Heart right ventricle (tissue), 16 donors: ENCODE measurements at places on chromosomes 11 and 22. TPM values are rescaled to one million over a fixed set of nuclear protein-coding genes. Genes with fewer than 3 reads are reported as not detected.
A peak's percentile ranks its signal among the peaks of the same experiment; 100 is the strongest.

The RCOR2 gene
- total RNA-seq, result 6.3 TPM

GRCh38 chr11:116108161-116108560, 603.9 kb upstream of the CADM1 start:
- DNase-seq, result no peak

DNA sequence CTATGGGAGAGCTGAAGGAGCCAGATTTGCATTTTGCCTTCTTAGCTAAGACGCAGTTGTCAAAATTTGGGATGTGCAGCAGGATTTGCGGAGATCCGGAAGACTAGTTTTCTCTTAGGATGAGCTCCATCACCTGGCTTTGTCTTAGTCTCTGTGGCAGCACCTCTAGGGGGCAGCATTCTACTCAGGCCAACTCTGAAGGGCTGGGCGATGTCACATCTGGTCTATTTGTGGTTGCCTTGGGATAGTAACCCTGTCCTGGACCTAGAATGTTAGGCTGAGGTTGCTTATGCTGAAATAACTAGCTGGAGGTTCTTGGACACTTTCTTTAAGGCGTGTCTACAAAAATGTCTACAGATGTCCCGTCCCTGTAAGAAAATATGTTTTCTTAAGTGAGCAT, 116.2 kb downstream of the FAT3 start:
- DNase-seq, result no peak

The SLC25A18 gene
- total RNA-seq, result 1.3 TPM

The GSTT2B gene
- 14.3 TPM for total RNA-seq

DNA sequence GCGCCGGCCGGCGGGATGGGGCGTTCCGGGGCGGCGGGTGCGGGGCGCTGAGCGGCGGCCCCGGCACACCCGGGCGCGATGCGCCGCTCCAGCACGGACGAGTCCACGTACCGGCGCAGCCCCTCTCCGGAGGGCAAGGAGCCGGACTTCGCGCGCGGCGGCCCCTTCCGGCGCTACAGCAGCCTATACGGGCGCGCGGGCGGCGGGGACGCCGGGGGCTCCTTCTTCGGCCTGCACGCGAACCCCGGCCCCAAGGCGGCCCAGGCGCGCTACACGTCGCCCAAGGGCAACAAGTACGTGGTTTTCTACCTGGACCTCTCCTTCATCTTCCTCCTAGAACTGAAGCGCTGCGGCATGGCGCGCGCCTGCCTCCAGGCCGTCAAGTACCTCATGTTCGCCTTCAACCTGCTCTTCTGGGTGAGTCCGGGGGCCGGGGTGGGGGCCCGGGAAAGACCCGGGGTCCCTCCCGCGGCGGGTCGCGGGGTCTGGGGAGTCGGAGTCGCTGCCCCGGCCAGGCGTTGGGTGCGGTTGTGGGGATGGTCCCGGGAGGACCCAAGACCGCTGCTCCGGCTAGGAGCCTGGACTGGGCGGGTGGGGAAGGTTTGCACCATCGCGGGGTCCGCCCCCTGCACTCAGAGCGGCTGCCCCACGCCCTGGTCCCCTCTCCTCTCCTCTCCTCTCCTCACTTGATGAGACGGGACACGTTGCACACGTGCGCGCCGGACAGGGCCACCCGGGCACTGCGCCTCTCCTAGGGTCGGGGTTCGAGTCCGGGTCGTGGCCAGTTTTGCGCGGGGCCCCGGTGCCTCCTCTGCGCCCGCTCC, 7.5 kb downstream of the TSPAN4 start:
- DNase-seq, result no peak

DNA sequence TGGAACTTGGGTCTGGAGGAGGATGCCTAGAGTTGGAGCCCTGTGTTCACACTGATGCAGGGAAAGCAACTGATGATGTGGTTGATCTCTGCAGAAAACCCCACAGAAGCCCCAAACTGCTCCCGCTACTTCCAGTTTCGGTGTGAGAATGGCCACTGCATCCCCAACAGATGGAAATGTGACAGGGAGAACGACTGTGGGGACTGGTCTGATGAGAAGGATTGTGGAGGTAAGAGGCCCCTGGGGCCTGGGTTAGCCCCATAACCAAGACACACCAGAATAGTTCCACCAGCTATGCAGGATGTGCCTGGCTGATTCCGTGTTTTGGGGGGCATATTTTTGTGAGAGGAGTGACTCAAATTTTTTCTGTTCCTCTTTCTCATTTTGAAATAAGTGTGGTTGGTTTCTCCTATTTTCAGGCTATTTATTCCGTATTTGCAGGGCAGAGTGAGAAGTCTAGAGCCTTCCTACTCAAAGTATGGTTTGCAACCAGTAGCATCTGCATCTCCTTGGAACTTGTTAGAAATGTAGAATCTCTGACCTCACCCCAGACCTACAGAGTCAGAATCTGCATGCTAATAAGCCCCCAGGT, 137.3 kb upstream of the SORL1-AS1 start:
- no peak for DNase-seq

GRCh38 chr22:41987276-41987675, 11.3 kb upstream of the WBP2NL start:
- DNase-seq, result no peak

GRCh38 chr11:100888836-100889235, 201.7 kb downstream of the ARHGAP42 start:
- no peak for DNase-seq

The GRAP2 gene
- 0.42 TPM for total RNA-seq

- no peak for DNase-seq
These were observed 29.2 kb downstream of the ALG12 start for GRCh38 chr22:49889071-49889470.

- DNase-seq, result peak; percentile 59
These were observed 225.1 kb downstream of the MN1 start for GRCh38 chr22:27576413-27576812.

The CD6 gene
- total RNA-seq, result 0.34 TPM

GRCh38 chr22:46462726-46463371, 74.6 kb downstream of the CELSR1 start:
- DNase-seq, result no peak

DNA sequence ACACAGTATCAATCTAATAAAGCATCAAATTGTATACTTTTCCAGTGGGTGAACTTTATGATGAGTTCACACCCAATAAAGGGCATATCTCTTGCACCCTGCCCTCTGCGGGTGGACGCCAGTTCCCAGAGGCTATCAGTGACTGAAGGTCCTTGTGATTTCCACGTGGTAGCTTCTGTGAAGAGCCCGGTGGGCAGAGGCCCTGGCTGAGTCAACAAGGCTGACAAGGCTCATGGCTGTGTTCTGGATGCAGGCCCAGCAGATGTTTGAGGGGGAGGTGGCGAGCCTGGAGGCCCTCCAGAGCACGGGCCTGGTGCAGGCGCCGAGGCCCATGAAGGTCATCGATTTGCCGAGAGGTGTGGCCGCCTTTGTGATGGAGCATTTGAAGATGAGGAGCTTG, 71.4 kb downstream of the PIWIL3 start:
- peak; percentile 53 for DNase-seq

The SCGB1D2 gene
- total RNA-seq, result not detected

The SIK3 gene
- total RNA-seq, result 37.4 TPM

DNA sequence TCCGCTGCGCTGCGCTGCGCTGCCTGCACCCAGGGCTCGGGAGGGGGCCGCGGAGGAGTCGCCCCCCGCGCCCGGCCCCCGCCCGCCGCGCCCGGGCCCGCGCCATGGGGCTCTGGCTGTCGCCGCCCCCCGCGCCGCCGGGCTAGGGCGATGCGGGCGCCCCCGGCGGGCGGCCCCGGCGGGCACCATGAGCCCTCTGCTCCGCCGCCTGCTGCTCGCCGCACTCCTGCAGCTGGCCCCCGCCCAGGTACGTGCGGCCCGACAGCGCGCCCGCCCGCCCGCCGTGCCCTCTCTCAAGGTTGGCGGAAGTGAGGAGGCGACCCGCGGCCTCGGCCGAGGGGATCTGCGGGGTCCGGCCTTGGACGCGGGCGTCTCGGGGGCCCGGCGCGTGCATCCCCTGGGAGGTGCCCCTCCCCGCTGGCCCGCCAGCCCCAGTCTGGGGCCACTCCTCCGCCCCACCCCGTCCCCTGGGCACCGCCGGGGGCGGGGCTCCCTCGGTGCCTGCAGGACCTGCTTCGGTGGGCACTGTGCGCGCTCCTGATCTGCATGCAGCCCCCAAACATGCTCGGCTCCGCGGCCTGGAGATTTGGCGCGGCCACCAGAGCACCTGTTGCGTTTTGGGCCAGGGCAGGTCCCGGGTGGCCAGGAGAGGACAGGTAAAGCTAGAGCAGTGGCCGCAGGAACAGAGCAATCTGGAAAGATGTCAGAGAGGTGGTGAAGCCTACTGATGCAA, 429 bp downstream of the VEGFB start:
- DNase-seq, result no peak

DNA sequence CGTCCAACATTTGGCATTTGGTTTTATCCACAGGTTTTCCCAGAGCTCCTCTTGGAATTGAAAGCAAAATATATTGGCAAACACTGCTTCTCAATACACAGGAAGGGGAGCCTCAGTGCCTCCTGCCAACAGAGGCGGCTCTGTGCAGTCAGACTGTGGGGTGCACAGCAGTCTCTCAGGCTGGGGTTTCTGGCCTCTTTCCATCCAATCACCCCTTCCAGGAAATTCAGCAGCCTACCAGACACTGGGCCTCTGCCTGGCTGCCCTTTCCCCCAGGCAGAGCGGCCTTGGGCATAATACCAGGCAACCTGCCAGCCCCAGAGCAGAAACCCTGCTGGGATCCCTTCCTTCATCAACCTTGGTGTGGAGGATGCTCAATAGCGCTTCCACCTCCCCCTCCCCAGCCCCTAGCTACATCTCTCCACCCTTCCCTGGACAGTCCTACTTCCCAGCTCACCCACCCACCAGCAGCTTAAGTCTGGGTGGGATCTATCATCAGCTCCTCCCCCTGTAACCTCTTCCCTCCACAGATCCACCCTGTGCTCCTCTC, 17.8 kb upstream of the RAPSN start:
- DNase-seq, result peak; percentile 45

- no peak for DNase-seq
These were observed 636 bp downstream of the KCNQ1OT1 start for GRCh38 chr11:2699185-2699530.

GRCh38 chr11:13348305-13348704, 70.7 kb downstream of the BMAL1 start:
- DNase-seq, result no peak

GRCh38 chr11:124482362-124483147, 37.1 kb upstream of the OR8B8 start:
- DNase-seq, result no peak

DNA sequence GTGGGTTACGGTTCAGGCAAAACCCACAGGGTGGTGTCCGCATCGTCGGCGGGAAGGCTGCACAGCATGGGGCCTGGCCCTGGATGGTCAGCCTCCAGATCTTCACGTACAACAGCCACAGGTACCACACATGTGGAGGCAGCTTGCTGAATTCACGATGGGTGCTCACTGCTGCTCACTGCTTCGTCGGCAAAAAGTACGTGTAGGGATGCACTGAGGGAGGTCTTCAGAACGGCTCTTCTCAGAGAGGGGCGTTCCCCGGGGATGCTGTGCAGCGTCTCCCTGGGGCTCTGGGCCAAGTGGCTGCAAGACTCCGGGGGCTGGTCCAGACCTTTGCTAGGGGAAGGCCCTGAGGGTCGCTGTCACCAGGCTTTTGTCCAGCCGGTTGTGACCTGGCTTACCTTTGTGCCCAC, 1.3 kb downstream of the ACR start:
- DNase-seq, result no peak
